Stimulated activated effector memory CD8-positive, alpha-beta T cell treated with anti-CD3 and anti-CD28 coated beads, Interleukin-12 subunit alpha, Interleukin-12 subunit beta, amount 100 ng/mL, for 72 hours (primary cell): ENCODE measurements at places on chromosomes 1 and 21.
A peak's percentile ranks its signal among the peaks of the same experiment; 100 is the strongest.

- peak; percentile 56 for DNase-seq
Measured at GRCh38 chr1:116817582-116818064, 63.4 kb downstream of the CD2 start.

- DNase-seq = no peak
Measured at GRCh38 chr1:234620272-234621126, 10.5 kb upstream of the IRF2BP2 start.

DNA sequence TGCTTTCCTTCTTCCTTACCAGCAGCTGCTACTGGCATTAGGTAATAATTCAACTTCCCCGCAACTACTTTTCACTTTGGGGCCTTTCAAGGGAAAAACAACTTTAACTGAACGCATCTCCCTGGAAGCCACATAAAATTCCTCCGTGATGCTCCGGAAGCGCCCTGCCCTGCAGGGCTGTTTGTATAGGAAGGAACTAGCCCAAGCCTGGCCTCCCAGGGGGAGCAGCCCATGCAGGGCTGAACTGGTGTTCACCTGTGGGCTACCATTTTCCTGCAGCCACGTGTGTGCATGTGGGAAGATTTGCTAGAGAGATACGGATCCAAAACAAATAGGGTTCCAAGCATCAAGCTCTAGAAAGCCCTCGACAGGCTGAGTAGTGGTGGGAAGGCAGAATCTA, 14.4 kb downstream of the CLDN14 start:
- no peak for DNase-seq

- DNase-seq = peak; percentile 67
Measured at GRCh38 chr1:117077267-117077666, 17.1 kb downstream of the TTF2 start.

GRCh38 chr1:58657082-58657481, 42.8 kb downstream of the MYSM1 start:
- DNase-seq = no peak

DNA sequence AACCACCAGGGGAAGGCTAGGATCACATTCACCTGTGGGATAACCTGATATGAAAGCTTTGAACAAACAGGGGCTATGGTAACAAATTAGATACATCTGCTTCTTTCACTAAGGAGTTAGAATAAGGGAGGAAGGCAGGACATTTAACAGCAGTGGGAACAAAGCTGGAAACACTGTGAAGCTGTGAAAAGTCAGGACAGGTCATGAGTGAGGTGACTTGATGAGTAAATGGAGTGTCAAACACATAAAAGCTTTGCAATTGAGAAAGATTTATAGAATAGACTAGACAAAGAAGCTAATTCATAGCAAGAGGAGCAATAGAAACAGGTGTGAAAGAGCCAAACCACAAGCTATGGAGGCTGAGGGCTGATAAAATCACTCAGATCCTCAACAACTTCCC, 110.0 kb downstream of the ASTN1 start:
- no peak for DNase-seq

DNA sequence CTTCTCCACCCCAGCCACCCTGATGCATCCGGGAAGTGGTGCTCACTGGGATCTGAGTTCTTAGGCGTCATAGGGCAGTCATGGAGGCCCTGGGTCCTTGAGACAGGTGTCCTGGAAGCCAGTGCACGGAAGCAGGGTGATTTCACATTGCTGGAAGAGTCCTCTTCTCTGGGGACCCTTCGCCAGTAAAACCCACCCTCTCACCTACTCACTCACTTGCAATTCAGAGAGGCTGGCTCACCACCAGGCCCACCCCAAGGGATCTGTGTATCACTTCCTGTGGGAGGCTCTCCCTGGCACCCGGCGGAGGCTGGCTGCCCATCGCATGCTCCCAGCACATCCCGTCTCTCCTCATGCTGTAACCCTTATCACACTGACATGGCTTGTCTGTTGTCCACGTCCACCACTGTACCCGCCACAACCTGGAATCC, 40.2 kb upstream of the EPS8L3 start:
- no peak for DNase-seq

DNA sequence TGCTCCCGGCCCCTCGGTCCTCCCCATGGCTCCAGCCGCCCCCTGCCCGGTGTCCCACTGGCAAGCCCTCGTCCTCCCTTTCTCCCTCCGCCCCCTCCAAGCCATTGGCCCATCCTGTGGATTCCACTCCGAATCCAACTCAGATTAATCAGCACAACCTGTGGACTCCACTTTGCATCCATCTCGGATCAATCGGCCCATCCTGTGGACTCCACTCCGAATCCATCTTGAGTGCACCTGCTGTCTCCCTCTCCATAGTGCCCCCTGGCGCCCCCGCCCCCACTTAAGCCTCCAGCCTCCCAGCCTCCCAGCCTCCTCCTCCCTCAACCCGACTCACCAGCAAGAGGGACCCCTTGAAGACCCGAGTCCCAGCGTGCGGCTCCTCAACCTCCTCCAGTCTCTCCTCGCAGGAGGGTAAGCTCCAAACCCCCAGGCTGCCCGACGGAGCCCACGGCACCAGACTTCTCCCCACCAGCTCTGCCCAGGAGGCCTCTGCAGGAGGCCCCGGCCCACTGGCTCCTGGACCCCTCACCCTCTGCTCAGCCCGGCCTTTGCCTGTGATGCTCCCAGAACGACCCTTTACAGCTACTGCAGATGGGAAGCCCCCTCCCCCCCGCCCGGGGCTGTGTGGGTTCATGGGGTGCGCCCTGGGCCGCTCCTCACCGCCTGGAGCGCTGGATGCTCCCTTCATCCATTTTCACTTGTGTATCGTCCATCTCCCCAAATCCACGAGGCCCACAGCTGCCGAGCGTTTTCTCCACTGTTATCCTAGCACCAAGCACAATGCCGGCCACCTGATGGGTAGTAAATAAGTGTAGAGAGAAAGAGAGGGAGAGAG, 40.6 kb upstream of the TSPEAR start:
- DNase-seq = no peak

- DNase-seq = no peak
Measured at GRCh38 chr1:243621973-243622372, 228.1 kb downstream of the AKT3 start.

GRCh38 chr1:85372683-85373377, 92.1 kb downstream of the DDAH1 start:
- DNase-seq = no peak
